ENCODE measurements at places on chromosomes 6 and 20.
A peak's percentile ranks its signal among the peaks of the same experiment; 100 is the strongest.

- DNase-seq, result no peak
Observed at GRCh38 chr20:14569641-14570040, 232.2 kb upstream of the FLRT3 start.

GRCh38 chr6:169795196-169795595 lies 43.8 kb downstream of the ERMARD start:
- DNase-seq, result no peak

DNA sequence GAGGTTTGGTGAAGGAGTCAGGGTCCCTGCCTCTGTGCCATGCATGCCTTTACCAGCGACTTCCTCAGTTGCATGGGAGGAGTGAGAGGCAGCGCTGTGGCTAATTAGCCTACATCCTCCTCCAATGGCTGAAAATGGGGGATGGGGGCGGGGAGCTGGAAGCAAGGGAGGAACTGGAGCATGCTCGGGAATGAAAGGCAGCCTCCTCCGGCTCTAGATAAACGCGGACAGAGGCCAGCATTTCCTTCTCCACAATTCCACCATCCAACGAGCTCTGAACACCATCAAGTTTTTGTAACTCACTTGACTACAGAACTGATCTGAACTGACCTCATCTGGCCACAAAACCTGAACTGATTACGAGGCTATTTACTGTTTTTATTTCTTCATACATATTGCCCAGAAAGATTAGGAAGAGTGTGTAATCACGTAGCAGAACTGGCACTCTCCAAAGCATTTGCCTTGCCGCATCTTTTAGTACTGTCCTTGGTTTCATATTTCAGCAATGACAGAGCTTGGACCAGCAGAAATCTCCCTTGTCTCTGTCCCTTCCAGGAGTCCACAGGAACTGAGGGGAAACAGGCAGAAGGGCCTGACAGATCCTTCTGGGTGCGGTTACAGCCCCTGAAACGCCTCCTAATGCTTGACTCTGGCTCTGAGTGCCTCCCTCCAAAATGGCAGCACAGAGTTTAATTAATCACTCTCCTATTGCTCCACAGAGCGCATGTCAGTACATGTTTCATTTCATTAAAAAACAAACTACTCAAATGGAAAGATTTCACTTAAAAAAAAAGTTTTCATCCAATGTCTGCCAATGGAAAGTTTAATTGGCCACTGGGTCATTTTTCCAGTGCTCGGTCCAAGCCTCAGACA lies 58.2 kb upstream of the TRAF3IP2 start:
- DNase-seq, result no peak

GRCh38 chr6:121321282-121321681 lies 13.0 kb downstream of the TBC1D32 start:
- DNase-seq, result no peak

- no peak for DNase-seq
Observed at GRCh38 chr6:169981969-169982368, 230.5 kb downstream of the ERMARD start.

- peak; percentile 93 for DNase-seq
Observed at GRCh38 chr6:20021795-20022194, 184.6 kb downstream of the ID4 start.
